ENCODE measurements at places on chromosomes 16 and 17.

DNA sequence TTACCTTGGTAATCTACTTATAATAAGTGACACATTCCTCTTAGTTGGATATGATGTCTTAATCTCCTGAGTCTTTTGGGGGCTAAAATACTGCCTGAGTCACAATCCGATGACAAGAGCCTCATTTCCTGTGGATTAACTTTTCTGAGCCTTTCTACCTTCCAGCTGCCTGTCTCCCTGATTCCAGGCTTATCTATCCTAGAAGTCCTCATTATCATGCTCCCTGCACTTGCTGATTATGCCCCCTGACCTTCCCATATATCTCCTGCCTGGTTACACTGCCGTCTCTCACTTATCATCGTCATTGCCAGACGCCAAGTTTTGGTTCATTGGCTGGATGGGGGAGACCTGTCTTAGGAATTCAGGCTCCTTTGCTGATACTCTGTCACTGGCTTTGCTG, 727.4 kb upstream of the CA10 start:
- no peak for DNase-seq

DNA sequence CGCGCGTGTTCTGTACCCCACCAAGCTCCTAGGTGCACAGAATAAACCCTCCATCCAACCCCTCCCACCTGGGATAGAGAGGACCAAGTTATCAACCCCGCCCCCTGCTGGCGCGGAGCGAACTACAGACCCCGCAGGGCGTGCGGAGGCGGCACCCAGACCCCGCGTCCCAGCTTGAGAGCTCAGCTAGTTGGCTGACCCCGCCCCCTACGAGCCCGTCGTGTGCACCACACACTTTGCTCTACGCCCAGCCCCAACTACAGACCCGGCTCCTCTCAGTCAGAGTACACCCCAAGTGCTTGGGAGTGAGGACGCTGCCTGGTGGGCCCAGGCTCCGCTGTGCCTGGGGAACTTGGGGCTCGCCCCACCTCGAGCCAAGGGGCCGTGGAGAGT, 1.5 kb downstream of the GRIN2A start:
- no peak for DNase-seq

GRCh38 chr16:9854675-9855074, 327.6 kb downstream of the GRIN2A start:
- DNase-seq, result no peak

DNA sequence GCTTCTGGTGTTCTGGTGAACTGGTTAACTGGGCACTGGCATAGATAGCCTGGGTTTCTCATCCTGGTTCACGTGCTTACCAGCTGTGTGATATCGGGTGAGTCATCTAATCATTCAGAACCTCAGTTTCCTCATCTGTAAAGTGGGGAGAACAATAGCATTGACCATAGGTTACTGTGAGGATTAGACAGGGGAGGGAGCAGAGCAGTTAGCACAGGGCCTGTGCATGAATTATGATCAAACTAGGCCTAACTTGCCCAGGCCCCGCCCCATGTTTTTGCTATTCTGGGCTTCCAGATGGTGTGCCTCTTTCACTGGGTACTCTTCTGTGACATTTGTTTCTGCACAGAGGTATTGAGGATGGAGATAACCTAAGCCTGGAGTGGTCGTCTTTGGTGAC, 4.6 kb upstream of the KLHL36 start:
- DNase-seq, result no peak

GRCh38 chr17:77535892-77536291, 395.1 kb downstream of the SEC14L1 start:
- DNase-seq, result no peak

DNA sequence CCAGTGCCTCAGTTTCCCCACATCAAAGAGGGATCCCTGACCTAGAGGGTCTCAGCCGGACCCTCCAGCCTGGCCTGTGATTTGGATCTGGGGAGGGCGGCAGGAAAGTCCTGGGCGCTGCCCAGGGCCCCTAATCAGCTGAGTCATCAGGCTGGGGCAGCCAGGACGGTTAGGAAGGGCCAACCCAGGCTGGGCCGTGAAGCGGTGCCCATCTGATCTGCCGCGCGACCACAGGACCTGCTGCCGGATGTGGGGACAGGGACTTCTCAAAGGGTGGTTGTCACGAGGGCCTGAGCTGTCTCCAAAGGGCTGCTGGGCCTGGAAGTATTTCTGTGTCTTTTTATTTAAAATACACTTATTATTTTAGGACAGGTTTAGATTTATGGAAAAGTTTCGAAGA, 4.4 kb downstream of the TPSAB1 start:
- DNase-seq, result no peak

DNA sequence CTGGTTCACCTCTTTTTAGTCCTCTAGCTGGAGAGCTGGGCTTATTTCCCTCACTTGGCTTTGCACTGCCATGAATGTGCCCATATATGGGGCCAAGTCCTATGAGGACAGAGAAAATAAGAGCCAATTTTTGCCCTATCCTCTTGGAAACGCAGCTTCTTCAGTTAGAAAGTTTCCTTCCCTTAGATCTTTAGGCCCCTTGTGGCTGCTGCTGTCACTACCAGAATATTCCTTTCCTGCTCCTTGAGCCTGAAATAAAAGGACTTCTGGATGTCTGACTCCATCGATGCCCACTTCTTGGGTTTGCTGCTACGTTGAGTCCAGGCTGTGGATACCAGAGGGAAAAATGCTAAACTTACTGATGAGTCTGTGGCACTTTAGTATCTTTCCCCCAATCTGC, 487.1 kb downstream of the GRIN2A start:
- no peak for DNase-seq

GRCh38 chr17:330993-331701, 21.5 kb downstream of the RPH3AL start:
- DNase-seq, result no peak

DNA sequence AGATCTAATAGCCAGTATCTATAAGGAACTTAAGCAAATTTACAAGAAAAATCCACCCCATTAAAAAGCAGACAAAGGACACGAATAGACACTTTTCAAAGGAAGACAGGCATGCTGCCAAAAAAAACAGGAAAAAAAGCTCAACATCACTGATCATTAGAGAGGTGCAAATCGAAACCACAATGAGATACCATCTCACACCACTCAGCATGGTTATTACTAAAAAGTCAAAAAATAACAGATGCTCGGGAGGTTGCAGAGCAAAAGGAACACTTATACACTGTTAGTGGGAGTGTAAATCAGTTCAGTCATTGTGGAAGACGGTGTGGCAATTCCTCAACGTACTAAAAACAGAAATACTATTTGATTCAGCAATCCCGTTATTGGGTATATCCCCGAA, 9.6 kb downstream of the STX8 start:
- peak; percentile 38 for DNase-seq

DNA sequence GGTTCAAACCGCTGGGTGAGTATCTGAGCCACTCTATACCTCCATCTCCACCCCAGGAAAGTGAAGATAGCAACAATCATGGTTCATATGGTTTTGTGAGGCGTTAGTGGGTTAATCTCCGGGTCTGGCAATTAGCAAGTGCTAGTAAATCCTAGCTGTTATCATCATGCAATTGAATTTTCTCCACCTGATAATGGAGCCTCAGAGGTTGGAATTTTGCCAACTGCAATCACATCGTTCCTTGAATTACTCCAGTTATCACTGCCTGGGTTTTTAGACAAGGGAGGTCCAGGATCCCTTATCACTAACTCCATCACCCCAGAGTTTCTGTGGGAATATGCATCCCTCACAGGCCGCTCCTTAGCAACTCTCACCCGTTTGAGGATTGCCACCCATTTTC, 311.5 kb downstream of the RBFOX1 start:
- no peak for DNase-seq

GRCh38 chr16:55256412-55257016, 67.5 kb upstream of the IRX6 start:
- DNase-seq, result no peak

DNA sequence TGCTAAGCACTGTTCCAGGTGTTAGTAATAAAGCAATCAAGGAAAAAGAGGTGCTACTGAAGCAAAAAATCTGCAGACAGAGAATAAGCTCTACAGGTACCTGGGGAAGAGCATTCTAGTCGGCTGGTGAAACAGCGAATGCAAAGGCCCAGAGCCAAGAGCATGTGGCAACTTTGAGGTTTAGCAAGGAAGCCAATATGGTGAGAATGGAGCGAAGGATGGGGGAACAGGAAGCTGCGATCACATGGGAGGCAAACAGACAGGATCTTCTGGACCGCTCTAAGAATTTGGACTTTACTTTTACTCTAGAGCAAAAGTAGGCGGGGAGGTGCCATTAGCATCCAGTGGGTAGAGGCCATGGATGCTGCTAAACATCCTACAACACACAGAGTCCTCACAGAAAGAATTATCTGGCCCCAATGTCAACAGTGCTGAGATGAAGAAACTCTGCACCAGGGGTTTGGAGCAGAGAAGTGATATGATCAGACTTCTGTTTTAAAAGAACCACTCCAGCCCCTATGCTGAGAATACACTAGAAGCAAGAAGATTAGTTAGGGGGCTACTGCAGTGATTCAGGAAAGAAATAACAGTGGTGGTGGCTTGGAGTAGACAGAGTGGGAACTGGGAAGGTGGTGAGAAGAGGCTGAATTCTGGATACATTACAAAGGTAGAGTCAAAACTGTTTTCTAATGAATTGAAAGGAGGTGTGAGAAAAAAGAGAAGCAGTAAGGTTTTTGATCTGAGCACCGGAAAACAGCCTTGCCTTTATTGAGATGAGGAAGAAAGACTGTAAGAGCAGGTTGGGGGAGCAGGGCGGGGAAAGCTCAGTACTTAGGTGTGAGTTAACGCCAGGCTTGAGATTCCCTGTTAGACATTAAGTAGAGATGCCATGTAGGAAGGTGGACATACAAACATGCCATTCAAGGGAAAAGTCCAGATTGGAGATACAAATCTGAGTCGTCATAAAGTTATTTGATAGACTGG, 11.0 kb downstream of the EFTUD2 start:
- no peak for DNase-seq

GRCh38 chr17:20066253-20066652, 57.1 kb downstream of the SPECC1 start:
- no peak for DNase-seq

DNA sequence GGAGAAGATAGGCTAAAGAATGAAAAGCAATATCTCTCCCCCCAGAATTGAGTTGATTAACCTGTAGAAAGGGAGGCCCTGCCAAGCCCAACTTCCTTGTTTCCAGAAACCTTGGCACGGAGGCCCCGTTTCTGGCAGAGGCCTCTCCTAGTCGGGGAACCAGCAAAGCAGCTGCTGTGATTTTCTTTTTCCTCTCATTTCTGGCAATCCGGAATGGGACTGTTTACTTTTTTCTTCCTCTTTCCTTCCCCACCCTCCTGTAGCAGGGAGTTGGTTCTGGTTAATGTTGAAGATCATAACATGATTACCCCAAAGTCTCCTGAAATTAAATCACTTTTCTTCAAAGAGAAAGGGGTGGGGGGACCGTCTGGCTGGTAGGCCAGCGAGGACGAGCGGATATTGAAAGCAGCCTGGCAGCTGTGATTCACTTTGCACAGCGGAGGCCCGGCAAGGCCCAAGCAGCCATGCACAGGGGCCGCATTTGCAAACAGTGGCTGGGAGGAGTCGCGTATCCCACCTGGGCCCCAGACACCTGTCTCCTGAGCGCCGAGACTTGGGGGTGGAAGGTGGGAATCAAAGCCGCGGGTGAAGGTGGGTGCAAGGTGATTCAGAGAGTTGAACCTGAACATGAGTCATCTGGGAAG, 51.5 kb downstream of the NTN1 start:
- no peak for DNase-seq

DNA sequence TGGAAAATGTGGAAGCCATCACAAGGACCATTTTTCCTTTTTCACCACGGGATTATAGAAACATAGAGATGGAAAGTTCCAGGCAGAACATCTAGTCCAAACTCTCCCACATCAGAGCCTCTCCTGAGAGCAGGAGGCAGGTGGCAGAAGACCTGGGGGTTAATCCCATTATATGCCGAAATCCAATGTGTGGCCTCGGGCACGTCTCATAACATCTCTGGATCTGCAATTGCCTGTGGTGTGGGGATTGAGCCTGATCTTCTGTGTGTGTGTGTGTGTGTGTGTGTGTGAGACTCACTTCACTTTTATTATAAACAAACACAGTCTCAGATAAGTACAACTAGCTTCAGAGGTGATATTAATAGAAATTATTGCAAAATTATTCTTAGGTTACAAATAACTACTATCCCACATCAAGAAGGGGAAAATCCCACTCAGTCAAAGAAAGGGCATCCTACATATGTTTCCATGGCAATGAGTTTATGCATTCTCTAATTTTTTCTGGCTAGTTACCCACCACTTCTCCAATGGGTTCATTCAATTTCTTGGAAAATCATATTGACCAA, 199.1 kb downstream of the FOXL1 start:
- no peak for DNase-seq

DNA sequence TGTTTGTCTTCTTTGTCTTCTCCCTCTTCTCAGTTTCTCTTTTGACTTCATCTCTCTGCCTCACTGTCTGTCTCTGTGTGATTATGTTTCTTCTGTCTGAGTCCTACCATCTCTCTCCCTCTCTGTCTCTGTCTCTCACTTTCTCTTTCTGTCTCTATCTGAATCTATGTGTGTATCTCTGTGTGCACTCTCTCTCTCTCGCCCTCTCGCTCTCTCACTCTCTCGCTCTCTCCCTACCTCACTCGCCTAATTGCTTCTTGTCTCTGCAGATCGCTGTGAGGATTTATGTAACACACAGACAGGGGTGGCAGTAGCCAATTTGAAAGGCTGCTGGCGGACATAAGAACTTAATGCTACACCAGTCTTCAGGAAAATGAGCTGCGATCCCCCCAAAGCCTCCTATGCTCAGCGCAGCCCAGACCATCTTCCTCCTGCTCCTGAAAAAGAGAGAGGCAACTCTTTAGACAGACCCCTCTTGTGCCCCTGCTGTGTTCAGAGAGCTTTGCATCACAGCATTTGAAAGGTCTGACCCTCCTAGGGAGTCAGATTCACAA, 140.9 kb downstream of the CCT6B start:
- DNase-seq, result no peak

- DNase-seq, result no peak
Observed at GRCh38 chr16:75614066-75614897, 8.8 kb downstream of the ADAT1 start.

- no peak for DNase-seq
Observed at GRCh38 chr17:49564638-49565037, 11.0 kb upstream of the NXPH3 start.

GRCh38 chr17:17926840-17927449, 45.3 kb downstream of the TOM1L2 start:
- no peak for DNase-seq

DNA sequence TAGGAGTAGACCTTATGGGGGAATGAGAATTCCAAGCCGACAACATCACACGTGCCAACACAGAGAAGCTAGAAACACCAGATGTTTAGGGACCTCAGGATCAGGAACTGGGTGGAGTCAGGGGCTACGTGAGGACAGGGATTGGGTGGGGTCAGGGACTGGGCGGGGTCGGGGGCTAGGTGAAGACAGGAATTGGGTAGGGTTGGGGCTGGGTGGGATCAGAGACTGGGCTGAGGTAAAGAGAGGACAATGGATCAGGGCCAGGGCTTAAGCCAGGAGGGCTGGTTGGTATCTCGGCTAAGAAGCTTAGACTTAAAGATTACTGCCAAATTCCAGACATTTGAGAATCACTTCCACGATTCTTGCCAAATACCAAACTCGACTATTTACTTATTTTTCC, 11.6 kb downstream of the TEKT5 start:
- no peak for DNase-seq
